ENCODE measurements at places on chromosomes 1 and 21.

- no peak for DNase-seq
These were observed 1557.4 kb downstream of the PLA2G4A start for GRCh38 chr1:188386161-188386560.

DNA sequence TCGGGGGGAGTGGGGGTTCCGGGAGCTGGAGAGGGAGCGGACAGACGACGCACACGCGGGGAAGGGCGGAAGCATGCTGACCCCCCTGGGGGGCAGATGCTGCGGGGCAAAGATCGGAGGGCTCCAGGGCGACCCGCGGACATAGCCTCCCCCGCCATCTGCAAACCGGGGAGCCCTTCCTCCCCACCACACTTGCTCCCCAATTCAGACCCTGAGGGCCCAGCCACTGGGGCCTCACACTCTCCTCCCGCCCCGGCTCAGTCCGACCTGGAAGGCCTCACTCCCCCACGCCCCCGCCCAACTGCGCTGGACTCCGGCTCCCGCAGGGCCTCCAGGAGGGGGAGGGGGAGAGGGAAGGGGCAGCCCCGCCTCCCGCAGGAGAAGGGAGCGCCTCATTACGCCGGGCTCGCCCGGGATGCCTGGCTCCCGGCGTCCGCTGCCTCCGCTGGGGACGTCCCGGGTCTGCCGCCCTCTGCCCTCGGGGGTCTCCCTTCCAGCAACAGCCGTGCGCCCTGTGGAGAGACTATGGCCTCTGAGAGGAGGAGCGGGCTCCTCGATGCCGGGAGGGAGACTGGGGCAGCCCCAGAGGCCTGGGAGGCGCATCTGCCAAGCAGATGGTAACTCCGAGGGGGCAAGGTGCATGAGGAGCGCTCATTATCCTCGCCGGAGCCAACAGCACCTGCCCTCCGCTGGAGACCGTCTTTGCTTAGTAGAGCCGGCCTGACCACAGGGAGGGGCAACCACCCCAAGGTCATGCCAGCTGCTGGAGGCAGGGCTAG is 636 bp upstream of the CAMK2N1 start:
- peak; percentile 43 for DNase-seq

GRCh38 chr1:107838056-107838455 is 126.9 kb downstream of the VAV3 start:
- DNase-seq = no peak

GRCh38 chr21:46182548-46183336 is 1.5 kb downstream of the SPATC1L start:
- no peak for DNase-seq

DNA sequence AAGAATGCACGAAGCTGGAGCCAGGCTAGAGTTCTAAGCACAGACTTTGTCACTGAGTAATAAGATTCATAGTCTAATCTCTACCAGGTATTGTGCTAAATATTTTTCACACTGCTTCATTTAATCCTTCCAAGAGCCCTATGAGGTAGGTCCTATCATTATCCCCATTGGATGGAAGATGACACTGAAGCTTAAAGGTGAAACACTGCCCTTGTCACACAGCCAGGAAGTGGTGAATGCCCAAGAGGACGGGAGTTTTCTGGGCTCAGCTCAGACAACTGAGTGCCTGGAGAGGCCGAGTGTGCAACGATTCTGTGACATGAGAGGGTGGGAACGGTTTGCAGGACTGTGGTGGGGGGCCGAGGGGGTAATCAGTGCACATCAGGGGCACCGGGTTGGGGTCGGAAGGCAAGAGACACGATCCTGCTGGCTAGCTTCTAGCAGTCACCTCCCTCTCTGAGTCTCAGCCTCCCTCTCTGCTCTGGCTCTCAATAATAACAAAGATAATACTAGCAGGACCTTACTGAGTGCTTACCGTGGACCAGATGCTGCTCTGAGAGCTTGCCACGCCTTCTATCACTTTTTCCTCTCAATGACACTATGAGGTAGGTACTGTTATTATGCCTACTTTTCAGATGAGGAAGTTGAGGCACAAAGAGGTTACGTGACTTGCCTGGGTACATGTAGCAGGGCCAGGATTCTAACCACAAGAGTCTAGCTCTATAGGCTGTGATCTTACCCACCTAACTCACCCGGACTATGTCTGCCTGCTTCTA is 12.4 kb downstream of the KCNQ4 start:
- DNase-seq = no peak

GRCh38 chr1:60952612-60953111 is 129.7 kb upstream of the NFIA start:
- DNase-seq = peak; percentile 66

DNA sequence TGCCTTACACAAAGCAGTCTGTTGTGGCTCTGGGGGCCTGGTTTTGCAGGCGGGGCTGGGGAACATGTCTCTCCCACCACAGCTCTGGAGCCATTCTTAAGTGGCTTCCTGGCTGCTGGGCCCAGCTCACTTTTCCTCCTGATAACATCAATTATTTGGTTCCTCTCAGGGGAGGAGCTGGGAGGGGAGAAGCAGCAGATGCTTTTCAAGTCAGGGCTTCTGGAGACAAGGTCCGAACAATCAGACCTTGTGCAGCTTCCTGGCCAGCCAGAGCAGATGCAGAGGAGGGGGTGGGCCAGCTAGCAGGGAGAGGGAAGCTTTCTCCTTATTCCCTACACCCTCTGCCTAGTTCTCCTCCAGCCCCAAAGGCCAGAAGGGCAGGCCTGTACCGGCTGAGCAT is 3.7 kb upstream of the PAQR6 start:
- DNase-seq = peak; percentile 87

DNA sequence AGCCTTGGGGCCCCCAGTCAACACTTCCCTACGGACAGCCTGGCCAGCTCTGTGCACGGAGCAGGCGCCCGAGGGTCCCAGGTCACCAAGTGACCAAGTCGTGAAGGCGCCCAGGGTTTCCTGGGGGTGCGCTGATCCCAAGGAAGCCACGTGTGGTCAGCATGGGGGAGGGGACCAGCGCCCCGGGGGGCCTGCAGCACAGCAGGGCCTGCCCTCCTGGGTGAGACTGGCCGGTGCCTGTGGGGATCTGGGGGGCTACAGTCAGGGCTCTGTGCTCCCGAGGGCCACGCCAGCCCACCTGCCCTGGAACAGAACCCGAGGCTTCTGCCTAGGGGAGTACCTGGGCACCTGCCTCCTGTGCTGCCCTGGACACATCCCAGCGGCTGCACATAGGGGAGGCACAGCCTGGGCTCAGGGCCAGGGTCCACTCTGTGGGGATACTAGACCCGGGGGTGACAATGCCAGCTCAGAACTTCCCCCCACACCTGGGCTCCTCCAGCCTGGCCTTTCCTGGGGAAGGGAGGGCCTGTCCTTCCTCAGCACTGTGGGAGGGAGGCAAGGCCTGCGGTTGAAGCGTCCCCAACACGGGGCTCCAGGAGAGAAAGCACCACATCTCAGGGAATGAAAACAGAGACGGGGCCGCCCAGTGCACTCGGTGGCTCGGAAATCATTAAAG is 6.2 kb upstream of the POFUT2 start:
- no peak for DNase-seq

GRCh38 chr1:157966031-157966537 is 27.4 kb upstream of the KIRREL1 start:
- no peak for DNase-seq

- no peak for DNase-seq
These were observed 5.1 kb upstream of the GBP5 start for GRCh38 chr1:89277725-89278124.

DNA sequence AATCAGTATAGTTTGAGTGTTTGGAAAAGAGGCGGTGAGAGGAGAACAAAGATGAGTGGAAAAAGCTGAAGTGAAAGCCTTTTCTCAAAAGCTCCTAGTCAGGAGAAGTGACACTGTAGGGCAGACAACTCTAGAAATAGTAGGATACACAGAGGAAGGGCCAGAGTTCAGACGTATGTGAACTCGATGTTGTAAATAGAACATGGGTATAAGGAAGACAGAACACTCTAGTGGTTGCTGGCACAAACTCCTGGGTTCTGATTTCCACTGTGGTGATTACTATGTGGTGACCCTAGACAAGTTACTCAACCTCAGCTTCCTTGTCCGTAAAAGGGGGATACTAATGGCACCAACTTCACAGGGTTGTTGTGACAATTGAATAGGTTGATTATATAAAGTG is 30.2 kb upstream of the MGST3 start:
- no peak for DNase-seq

GRCh38 chr1:170721621-170722020 is 57.7 kb downstream of the PRRX1 start:
- no peak for DNase-seq

DNA sequence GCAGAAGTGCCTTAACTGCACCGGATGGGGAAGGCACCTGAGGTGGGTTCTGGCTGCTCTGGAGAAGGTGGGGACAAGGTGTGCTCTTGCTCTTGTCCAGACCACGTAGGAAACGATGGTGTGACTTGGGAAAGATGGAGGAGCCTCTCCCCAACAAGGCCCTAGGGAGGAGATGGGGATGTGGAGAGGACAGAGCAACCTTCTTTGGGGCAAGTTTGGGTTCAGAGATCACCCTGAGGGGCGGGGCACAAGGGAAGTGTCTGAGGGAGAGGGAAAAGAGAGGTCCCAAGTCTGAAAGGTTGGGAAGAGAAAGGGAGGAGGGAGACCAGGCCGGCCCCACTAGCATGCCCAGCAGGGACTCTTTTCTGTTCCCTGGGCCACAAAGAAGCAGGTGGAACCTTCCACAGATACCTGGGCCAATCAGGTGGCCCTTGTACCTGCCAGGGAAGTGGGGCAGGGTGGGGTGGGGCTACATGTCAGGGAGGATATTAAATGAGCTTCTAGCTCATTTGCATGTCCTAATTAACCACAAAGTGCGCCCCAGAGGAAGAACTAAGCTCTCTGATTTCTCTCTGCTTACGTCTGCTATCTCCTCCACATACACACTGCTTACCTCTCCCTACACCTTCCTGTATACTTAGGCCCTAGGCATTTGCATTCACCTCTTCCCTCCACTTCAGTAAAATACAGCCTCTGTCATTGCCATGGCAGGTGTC is 15.9 kb downstream of the INKA2 start:
- no peak for DNase-seq

- no peak for DNase-seq
These were observed 94.6 kb upstream of the CASZ1 start for GRCh38 chr1:10891091-10891490.

- no peak for DNase-seq
These were observed 19.2 kb upstream of the PRKAA2 start for GRCh38 chr1:56625819-56626440.

DNA sequence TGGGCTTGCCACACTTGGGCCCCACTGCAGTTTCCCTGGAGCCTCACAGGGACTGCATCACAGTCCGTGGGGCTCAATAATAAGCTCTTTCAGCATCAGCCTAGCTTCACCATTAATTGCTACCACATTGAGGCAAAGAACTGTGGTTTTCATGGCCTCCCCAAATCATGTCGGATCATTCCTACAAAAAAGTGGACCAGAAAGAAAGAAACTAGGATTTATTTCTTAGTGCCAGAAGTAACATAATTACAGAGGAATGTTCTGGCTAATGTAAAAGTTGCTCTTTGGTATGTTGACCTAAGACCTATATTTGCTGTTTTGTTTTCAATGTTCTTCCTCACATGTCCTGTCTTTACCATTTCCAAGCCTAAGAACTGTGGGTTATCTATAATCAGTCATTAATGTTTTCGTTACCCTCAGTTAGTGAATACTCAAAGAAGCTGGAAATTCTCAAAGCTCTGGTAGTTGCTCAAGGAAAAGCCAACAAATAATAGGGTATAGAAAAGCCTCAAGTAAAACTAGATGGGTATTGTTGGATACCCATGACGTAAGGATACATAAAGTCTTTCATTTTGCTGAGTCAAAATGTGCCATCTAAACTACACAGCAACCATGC is 173.9 kb downstream of the LTN1 start:
- no peak for DNase-seq

- peak; percentile 65 for DNase-seq
These were observed at the start of gene CCDC24 for GRCh38 chr1:43991476-43992231. Gene CCDC24 (plus strand): TSS chr1:43991599. CDS start chr1:43991879, 280 bp downstream.

GRCh38 chr1:220776720-220777326 is 9.9 kb upstream of the MTARC1 start:
- DNase-seq = peak; percentile 13

GRCh38 chr1:209869291-209870149 is 41.7 kb downstream of the UTP25 start:
- no peak for DNase-seq

DNA sequence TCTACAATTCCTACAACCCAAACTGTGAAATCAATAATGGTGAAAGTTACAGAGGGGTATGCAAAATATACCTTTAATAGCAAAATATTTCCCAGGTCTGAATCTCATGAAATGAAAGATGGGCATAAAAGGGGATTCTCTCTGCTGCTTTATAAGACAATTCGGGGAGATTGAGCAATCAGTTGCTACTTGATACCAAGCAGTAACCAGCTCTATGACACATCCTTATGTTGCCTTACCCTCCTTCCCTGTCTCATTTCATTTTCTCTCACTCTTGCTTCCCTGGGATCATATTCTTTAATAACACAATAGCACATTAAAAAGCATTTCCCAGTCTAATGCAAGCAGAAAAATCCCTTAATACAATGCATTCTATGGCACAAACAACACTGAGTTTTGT is 29.0 kb downstream of the ZSWIM5 start:
- no peak for DNase-seq

DNA sequence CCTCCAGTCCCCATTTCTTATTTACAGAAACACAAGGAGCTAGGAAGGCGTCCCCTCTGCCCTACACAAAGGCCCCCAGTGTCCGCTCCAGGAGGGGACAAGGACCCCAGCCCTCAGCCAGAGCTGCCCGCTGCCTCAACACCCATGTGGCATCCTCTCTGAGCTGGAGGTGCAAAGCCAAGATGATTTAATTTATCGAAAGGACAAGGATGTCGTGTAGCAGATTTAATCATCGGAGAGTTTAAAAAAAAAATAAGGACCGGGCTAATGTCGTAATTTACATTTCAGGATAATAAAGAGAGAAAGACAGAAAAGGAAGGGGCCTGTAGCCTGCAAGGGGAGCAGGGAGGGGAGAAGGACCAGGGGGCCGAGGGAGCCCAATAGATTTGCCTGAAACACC is 68.3 kb upstream of the CASZ1 start:
- no peak for DNase-seq

DNA sequence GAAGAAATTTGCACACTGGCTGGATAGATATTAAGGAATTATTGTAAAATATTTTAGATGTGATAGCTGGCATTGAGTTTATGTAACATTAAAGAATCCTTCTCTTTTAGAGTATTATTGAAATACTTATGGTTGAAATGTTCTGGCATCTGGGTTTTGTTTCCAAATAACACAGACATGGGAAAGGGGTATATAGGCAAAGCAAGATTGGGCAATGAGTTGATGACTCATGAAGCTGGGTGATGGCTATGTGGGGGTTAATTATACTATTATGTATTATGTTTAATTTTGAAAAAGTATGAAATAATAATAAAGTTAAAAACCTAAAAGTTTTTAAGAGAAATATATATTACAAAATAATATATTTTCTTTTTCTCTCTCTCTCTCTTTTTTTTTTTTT is 12.5 kb upstream of the PTPN14 start:
- no peak for DNase-seq

All from DMS 273 treated with DMSO at 0.1 percent for 48 hours (cell line).